ENCODE measurements at places on chromosomes 12 and 14.

DNA sequence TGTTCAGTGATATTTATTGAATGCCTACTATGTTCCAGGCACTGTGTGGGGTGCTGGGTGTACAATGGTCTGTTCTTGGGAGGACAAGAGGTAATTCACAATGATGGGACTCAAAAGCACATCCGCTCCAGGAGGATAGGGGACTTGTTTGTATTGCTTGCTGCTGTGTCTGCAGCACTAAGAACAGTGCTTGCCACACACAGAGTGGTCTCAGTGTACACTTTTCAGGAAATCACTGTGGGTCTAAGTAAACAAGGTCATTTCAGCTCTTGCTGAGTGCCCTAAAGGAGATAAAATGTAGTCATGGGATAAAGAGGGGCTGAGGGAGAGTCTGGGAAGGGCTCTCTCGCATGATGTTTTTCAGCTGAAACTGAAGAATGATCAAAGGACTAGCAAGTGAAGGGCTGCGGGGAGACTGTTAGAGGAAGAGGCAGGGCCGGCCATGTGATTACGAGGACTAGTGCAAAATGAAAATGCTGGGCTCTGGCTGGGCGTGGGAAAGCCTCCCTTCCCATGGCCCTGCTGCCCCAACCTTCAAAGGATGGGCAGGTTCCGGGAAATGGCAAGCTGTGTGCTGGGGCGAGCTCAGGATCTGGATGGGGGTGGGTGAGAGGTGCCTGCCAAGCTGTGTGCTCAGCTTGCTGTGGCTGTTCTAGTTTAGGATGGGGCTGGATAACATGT lies 39.1 kb downstream of the ADCK1 start:
- H3K4me1 ChIP-seq: peaks cover 9% of the 10 kb centered on the region
- peak overlapping the region; percentile 49 for H3K27ac ChIP-seq
- no peaks in the 10 kb centered on the region for H3K36me3 ChIP-seq
- no peaks in the 10 kb centered on the region for H3K27me3 ChIP-seq
- DNase-seq: no peak
- H3K4me3 ChIP-seq: no peak overlapping the region

GRCh38 chr14:65206448-65207096 lies 104.3 kb upstream of the MAX start:
- peaks cover 2% of the 10 kb centered on the region for H3K36me3 ChIP-seq
- H3K4me1 ChIP-seq: peaks cover 59% of the 10 kb centered on the region
- peak; percentile 51 for DNase-seq
- no peaks in the 10 kb centered on the region for H3K27me3 ChIP-seq
- H3K4me3 ChIP-seq: peak overlapping the region; percentile 55

GRCh38 chr14:61472801-61473376 lies 151.5 kb downstream of the PRKCH start:
- H3K27me3 ChIP-seq: no peaks in the 10 kb centered on the region
- peak overlapping the region; percentile 94 for H3K27ac ChIP-seq
- peak overlapping the region; percentile 81 for H3K4me3 ChIP-seq
- H3K36me3 ChIP-seq: peaks cover 44% of the 10 kb centered on the region

GRCh38 chr12:73240110-73240509 lies 967.9 kb downstream of the TRHDE start:
- no peaks in the 10 kb centered on the region for H3K4me1 ChIP-seq
- no peak overlapping the region for H3K27ac ChIP-seq
- no peaks in the 10 kb centered on the region for H3K36me3 ChIP-seq
- DNase-seq: no peak
- H3K4me3 ChIP-seq: no peak overlapping the region

- peaks cover 2% of the 10 kb centered on the region for H3K36me3 ChIP-seq
- no peak for DNase-seq
- no peak overlapping the region for H3K4me3 ChIP-seq
- no peak overlapping the region for H3K27ac ChIP-seq
- H3K27me3 ChIP-seq: no peaks in the 10 kb centered on the region
- H3K4me1 ChIP-seq: no peaks in the 10 kb centered on the region
These were observed 7.5 kb downstream of the PTGR2 start for GRCh38 chr14:73859145-73859544.

- H3K27me3 ChIP-seq: no peaks in the 10 kb centered on the region
- H3K27ac ChIP-seq: no peak overlapping the region
- peaks cover 5% of the 10 kb centered on the region for H3K4me1 ChIP-seq
- DNase-seq: no peak
These were observed 43.2 kb downstream of the KRT80 start for GRCh38 chr12:52148464-52149181.

DNA sequence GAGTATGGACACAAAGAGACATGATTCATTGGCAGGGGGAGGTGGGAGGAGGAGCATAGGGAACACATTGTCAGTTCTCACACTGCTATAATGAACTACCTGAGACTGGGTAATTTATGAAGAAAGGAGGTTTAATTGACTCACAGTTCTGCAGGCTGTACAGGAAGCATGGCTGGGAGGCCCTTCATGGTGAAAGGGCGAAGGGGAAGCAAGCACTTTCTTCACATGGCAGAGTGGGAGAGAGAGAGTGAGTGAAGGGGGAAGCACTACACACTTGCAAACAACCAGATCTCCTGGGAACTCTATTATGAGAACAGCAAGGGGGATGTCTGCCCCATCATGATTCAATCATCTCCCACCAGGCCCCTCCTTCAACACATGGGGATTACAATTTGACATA lies 391.8 kb downstream of the BMP4 start:
- H3K4me1 ChIP-seq: no peaks in the 10 kb centered on the region
- no peaks in the 10 kb centered on the region for H3K36me3 ChIP-seq
- no peak overlapping the region for H3K4me3 ChIP-seq
- no peak overlapping the region for H3K27ac ChIP-seq
- DNase-seq: no peak
- H3K27me3 ChIP-seq: no peaks in the 10 kb centered on the region

- H3K4me1 ChIP-seq: no peaks in the 10 kb centered on the region
- H3K27me3 ChIP-seq: peaks cover 3% of the 10 kb centered on the region
- H3K4me3 ChIP-seq: no peak overlapping the region
- no peak overlapping the region for H3K27ac ChIP-seq
- no peak for DNase-seq
These were observed 125.4 kb downstream of the KIF26A start for GRCh38 chr14:104263675-104264358.

DNA sequence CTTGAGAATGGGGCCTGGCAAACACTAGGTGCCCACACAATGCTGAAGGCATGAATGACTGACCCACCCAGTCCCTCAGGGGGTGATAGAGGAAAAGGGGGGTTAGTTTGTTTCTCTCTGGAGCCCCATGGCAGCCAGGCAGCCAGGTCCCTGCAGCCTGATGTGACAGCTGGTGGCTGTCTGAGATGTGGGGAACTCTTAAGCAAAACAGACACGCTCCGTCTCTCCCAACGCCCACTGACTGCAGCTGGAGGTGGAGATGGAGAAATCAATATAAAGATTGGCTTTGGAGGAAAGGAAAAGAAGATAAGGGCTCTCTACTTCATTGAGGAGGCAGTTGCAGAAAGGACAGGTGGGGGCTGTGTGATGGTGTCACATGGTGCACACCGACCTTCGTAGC lies 240.8 kb upstream of the LHX5 start:
- H3K4me3 ChIP-seq: no peak overlapping the region
- H3K27me3 ChIP-seq: peaks cover 12% of the 10 kb centered on the region
- DNase-seq: no peak
- no peaks in the 10 kb centered on the region for H3K4me1 ChIP-seq
- no peak overlapping the region for H3K27ac ChIP-seq
- H3K36me3 ChIP-seq: no peaks in the 10 kb centered on the region

DNA sequence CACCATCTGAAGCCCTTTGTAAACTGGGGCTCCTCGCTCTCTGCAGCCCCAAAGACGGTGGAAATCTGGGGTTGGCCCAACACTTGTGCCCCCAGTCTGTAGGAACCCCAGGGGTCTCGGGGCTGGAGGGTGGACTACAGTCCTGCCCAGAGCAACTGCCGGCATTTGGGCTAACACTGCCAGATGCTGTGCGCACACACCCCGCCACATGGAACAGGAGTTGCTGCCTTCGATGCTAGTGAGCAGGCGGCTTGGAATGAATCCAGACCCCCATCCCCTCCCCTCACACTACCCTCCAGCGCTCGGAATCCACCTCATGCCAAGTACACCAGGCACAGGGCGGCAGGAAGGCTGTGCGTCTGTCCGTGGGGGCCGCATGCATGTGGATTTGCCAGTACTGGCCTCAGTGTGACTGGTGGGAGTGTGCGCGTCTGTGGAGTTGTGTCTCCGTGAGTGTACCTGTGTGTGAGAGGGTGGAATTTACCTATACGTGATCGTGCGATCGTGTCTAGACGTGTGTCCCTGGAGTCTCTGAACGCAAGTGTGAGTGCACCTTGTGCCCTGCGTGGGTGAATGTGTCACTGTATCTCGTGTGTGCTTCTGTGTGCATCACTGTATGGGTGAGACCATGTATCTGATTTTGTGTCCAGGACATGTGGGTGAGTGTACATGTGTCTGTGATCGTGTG lies 5.1 kb downstream of the LHX5 start:
- H3K27me3 ChIP-seq: peaks cover 61% of the 10 kb centered on the region
- no peaks in the 10 kb centered on the region for H3K36me3 ChIP-seq
- peaks cover 23% of the 10 kb centered on the region for H3K4me1 ChIP-seq
- H3K27ac ChIP-seq: no peak overlapping the region
- no peak overlapping the region for H3K4me3 ChIP-seq
- DNase-seq: no peak

DNA sequence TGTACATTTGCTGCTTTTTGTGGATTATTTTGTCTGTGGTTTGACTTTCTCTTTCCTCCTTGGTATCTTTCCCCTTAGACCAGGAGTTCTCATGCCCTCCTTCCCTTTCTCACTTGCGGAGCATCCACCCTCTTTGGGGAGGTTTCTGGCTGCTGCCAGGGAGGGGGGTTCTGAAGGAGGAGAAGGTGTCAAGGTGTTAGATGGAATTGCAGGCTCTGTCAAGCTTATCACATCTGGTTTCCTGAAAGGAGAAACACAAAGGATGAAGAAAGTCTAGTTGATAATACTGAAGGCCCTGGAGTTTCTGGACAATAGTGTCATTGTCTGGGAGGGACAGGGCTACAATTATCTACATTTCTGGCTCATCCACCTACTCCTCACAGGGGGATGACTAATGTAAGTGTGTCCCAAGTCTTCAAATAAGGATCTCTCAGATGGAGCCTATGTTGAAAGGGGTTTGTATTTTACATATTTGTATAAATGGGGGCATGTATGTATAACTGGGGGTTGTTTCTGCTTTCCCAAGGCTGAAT lies 217.3 kb upstream of the CCDC196 start:
- DNase-seq: no peak
- no peaks in the 10 kb centered on the region for H3K36me3 ChIP-seq
- H3K27ac ChIP-seq: no peak overlapping the region

- H3K4me3 ChIP-seq: no peak overlapping the region
- DNase-seq: no peak
- H3K36me3 ChIP-seq: no peaks in the 10 kb centered on the region
- no peaks in the 10 kb centered on the region for H3K4me1 ChIP-seq
These were observed 64.1 kb downstream of the PPM1A start for GRCh38 chr14:60313093-60313492.

GRCh38 chr14:74913986-74914573 lies 9.0 kb downstream of the RPS6KL1 start:
- H3K4me3 ChIP-seq: no peak overlapping the region
- H3K4me1 ChIP-seq: no peaks in the 10 kb centered on the region
- no peak overlapping the region for H3K27ac ChIP-seq
- H3K27me3 ChIP-seq: no peaks in the 10 kb centered on the region
- no peaks in the 10 kb centered on the region for H3K36me3 ChIP-seq

GRCh38 chr14:24844011-24844410 lies 205.9 kb downstream of the STXBP6 start:
- DNase-seq: no peak
- H3K27ac ChIP-seq: no peak overlapping the region

DNA sequence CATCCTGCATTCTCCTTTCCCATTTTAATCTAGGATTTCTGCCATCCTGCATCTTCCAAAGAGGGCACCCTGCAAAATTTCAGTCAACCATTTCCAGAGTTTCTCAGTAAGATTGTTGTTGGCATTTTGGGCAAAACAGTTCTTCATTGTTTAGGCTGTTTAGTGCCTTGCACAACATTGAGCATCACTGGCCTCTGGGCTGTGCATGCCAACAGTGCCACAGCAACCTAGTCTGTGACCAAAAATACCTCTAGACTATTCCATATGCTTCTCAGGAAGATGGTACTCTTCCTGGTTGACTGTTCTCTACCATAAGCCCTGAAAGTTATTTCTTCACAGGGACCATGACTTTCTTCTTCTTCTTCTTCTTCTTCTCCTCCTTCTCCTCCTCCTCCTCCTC lies 32.5 kb upstream of the ISM2 start:
- DNase-seq: no peak
- H3K36me3 ChIP-seq: peaks cover 8% of the 10 kb centered on the region
- H3K4me1 ChIP-seq: peaks cover 3% of the 10 kb centered on the region

GRCh38 chr12:58750484-58750883 lies 169.8 kb downstream of the LRIG3 start:
- no peak overlapping the region for H3K4me3 ChIP-seq
- H3K27ac ChIP-seq: no peak overlapping the region
- H3K36me3 ChIP-seq: no peaks in the 10 kb centered on the region
- H3K27me3 ChIP-seq: no peaks in the 10 kb centered on the region

DNA sequence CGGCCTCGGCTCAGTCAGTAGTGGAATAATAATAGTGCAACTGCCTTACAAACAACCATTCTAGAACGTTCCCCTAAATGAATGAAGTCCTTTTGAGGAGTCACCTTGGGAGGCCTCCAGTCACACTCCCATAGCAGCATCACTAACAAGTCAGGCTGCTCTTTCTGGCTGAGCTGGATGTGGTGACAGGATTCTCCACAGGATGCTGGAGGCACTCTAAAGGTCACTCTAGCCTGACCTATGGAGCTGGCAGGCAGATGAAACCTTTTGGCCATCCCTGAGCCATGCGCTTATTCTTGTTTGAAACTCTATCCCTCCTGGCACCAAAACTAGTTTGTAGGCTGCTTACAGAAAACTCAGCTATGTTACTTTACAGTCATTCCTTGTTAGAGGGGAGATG lies 17.9 kb upstream of the TFCP2 start:
- no peak for DNase-seq
- no peaks in the 10 kb centered on the region for H3K27me3 ChIP-seq
- no peak overlapping the region for H3K4me3 ChIP-seq
- H3K36me3 ChIP-seq: peaks cover 10% of the 10 kb centered on the region
- no peak overlapping the region for H3K27ac ChIP-seq

GRCh38 chr12:7991535-7991934 lies 41.0 kb upstream of the FOXJ2 start:
- peak overlapping the region; percentile 62 for H3K4me3 ChIP-seq
- DNase-seq: no peak
- peak overlapping the region; percentile 90 for H3K27ac ChIP-seq
- H3K4me1 ChIP-seq: peaks cover 44% of the 10 kb centered on the region
- no peaks in the 10 kb centered on the region for H3K36me3 ChIP-seq

- H3K36me3 ChIP-seq: no peaks in the 10 kb centered on the region
- no peak overlapping the region for H3K27ac ChIP-seq
- peaks cover 62% of the 10 kb centered on the region for H3K4me1 ChIP-seq
These were observed 58.0 kb upstream of the PARP11 start for GRCh38 chr12:3931206-3931605.

- H3K27me3 ChIP-seq: peaks cover 5% of the 10 kb centered on the region
- DNase-seq: no peak
- H3K27ac ChIP-seq: no peak overlapping the region
These were observed 377.8 kb downstream of the FUT8 start for GRCh38 chr14:65790172-65790815.

GRCh38 chr14:96285667-96286066 lies 29.7 kb downstream of the BDKRB1 start:
- H3K36me3 ChIP-seq: peaks cover 27% of the 10 kb centered on the region
- H3K4me1 ChIP-seq: no peaks in the 10 kb centered on the region
- no peak overlapping the region for H3K4me3 ChIP-seq
- H3K27me3 ChIP-seq: no peaks in the 10 kb centered on the region
- no peak for DNase-seq
- H3K27ac ChIP-seq: no peak overlapping the region

All from activated CD4-positive, alpha-beta T cell treated with anti-CD3 and anti-CD28 coated beads for 36 hours (primary cell).